ENCODE measurements at places on chromosomes 2 and 18. TPM values are rescaled to one million over a fixed set of nuclear protein-coding genes. Genes with fewer than 3 reads are reported as not detected.

GRCh38 chr2:79977792-79978191 is 326.8 kb downstream of the LRRTM1 start:
- no peak for DNase-seq

Gene TEKT4
- not detected for total RNA-seq

- DNase-seq = no peak
These were observed 901.9 kb upstream of the ZEB2 start for GRCh38 chr2:145421841-145422240.

Gene TUBB8B
- total RNA-seq = not detected

Gene ADAM23
- 0.92 TPM for total RNA-seq

Gene MAP2
- 4.0 TPM for total RNA-seq

GRCh38 chr2:145644820-145645302 is 1124.9 kb upstream of the ZEB2 start:
- DNase-seq = no peak

DNA sequence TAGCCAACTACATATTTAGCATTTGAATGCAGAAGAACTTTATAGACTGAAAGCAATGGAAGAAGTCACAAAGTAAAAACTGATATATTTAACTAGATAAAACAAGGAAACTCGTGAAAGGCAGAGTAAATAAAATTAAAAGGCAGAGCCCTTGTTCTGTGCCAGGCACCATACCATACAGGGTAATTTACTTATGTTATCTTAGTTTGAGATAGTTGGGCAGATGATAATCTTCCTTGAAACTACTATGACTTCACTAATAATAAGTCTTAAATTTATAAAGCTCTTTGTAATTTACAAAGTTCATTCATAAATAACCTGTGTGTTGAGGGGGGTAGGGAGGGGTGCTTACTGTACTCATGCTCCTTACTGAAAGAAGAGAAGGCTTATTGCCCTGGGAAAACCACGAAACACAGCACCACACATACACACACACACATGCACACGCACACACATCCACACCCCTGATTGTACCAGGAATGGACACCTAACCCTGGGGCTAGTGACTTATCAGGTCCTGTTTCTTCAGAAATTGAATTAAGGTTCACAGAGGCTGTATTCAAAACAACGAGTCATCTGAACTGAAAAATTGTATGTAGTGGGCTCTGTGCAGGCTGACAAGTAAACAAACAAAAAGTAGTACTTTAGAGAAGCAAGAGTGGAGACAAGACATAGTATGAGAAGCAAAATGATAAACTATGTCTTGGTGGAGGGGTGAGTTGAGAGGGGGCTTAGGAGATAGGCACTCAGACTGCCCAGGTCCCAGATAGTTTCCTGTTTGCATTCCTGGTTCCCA is 38.1 kb downstream of the AGFG1 start:
- no peak for DNase-seq

Gene CHRNG
- total RNA-seq = not detected

Gene ANKRD53
- 0.75 TPM for total RNA-seq

- DNase-seq = no peak
These were observed 1.8 kb upstream of the KLHL41 start for GRCh38 chr2:169507698-169508097.

DNA sequence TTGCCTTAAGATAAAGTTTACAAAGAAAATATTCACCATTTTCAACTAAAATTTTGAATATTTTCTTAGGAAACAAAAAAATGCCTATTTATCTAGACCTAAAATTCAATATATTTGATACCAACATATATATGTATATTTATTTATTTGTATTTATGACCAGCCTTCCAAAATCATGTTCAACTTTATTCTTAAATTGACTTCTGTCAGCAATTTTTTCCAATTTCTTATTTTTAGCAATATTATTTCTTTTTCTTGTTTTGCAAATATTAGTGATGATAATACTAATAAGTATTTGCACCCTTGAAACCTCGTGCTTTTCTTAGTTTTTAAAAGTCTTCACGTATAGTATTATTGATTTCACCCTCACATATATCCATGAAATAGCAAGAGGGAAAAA is 68.2 kb upstream of the PHLPP1 start:
- no peak for DNase-seq

GRCh38 chr2:220949466-220949865 is 622.6 kb downstream of the EPHA4 start:
- no peak for DNase-seq

- DNase-seq = no peak
These were observed 130.9 kb upstream of the ARHGAP28 start for GRCh38 chr18:6598657-6599056.

Gene TMEM37
- 1.2 TPM for total RNA-seq

DNA sequence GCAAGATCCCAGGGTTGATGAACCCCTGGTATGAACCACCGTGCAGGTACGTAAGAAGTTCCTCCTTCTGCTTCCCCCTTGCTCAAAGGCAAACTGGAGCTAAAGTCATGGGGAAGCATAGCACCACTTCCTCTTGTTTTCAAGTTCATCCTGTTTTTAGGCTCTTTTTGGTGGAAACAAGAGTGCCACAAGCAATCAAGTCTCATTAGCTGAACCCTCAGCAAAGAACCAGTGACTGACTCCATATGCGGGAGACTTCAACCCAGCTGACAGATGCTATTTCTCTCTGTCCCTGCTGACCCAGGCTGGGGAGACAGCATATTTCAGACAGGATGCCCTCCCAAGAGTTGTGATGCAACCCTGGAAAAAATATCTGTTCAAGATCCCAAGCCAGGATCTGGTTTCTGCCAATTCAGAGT is 47.7 kb downstream of the BCL2 start:
- no peak for DNase-seq

- no peak for DNase-seq
These were observed 24.1 kb downstream of the ST3GAL5 start for GRCh38 chr2:85864654-85865053.

GRCh38 chr2:143476336-143477087 is 347.3 kb downstream of the ARHGAP15 start:
- no peak for DNase-seq

Gene AQP12A
- total RNA-seq = not detected

Gene PTPRM
- total RNA-seq = 63.2 TPM

Gene GCKR
- not detected for total RNA-seq

Gene SERPINB13
- not detected for total RNA-seq

GRCh38 chr2:18047213-18047611 is 168.7 kb downstream of the KCNS3 start:
- no peak for DNase-seq

- no peak for DNase-seq
These were observed 52.1 kb downstream of the RHBDD1 start for GRCh38 chr2:226887940-226888339.

Gene SEH1L
- 44.4 TPM for total RNA-seq

GRCh38 chr2:54995553-54995952 is 54.7 kb downstream of the RTN4 start:
- no peak for DNase-seq

Gene ST8SIA5
- total RNA-seq = not detected

GRCh38 chr2:130891966-130892365 is 55.3 kb downstream of the ARHGEF4 start:
- DNase-seq = no peak

Gene ASB18
- not detected for total RNA-seq

Gene GALNT14
- total RNA-seq = 80.7 TPM

Gene NEURL3
- 1.0 TPM for total RNA-seq

GRCh38 chr2:23346029-23346428 is 39.0 kb upstream of the KLHL29 start:
- DNase-seq = no peak

Gene ST6GAL2
- 0.23 TPM for total RNA-seq

GRCh38 chr2:158967114-158967730 is 1.2 kb upstream of the TANC1 start:
- no peak for DNase-seq

GRCh38 chr18:57803103-57803969 is at the start of gene ATP8B1:
TSS of gene ATP8B1 (minus strand) at chr18:57803315. CDS start at chr18:57731807, 71,508 bp downstream.
- DNase-seq = no peak

Gene IFIH1
- 8.4 TPM for total RNA-seq

DNA sequence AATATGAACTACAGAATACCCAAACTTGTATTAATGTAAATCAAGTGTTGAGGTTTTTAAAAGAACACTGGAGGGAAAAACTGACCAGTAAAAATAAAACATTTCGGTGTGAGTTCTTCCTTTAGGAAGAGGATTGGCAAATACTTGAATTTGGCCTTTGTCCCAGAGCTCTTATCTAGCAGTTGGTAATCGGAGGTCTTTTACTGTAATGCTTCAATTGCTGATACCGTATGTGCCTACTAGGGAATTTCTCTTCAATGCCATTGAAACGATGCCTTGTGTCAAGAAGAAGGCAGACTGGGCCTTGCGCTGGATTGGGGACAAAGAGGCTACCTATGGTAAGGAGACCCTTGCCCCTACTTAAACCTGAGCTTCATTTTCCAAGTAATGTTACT is 4.1 kb downstream of the RRM2 start:
- no peak for DNase-seq

Gene RGPD4
- total RNA-seq = not detected

- no peak for DNase-seq
These were observed 459.8 kb upstream of the SLC14A2 start for GRCh38 chr18:45155526-45155925.

Gene AQP12B
- total RNA-seq = not detected

GRCh38 chr2:46647041-46647440 is 167.7 kb downstream of the TMEM247 start:
- no peak for DNase-seq

GRCh38 chr2:105857076-105857740 is 112.5 kb downstream of the NCK2 start:
- no peak for DNase-seq

Gene REG3G
- total RNA-seq = not detected

DNA sequence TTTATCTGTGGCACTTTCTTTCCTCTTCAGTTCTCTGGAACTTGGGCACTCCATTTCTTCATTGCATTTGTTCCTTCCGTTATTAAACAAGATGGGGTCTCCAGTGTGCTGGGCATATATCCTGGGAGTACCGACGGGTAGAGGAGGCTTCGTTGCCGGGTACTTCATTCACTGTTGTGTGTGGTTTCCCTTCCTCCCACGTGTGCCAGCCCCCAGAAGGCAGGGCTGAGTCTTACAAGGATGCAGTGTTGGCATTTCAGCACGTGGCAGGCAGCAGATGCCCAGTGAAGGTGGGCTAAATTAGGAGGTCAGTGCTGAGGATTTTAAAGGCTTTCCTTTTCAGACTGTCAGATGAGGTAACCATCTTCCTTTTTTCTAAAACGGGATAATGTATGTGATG is 58.6 kb downstream of the MGAT5 start:
- no peak for DNase-seq

DNA sequence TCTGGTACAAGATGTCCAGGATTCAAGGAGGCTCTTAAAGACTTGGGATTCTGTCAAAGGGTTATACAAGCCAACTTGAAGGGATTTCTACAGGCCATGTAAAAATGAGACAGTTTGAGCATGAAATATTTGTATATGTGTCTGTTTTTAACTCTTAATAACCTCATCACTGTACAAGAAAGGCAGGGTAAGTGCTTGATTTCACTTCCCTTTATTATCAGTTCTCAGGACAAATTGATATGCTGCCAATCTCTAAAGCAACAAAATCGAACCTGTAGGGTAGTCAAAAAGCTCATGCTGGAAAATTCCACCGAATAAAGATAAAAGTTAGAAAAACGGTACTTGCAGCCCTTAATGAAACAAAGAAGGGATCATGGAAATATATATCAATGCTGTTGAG is 14.1 kb downstream of the COPS8 start:
- DNase-seq = no peak

DNA sequence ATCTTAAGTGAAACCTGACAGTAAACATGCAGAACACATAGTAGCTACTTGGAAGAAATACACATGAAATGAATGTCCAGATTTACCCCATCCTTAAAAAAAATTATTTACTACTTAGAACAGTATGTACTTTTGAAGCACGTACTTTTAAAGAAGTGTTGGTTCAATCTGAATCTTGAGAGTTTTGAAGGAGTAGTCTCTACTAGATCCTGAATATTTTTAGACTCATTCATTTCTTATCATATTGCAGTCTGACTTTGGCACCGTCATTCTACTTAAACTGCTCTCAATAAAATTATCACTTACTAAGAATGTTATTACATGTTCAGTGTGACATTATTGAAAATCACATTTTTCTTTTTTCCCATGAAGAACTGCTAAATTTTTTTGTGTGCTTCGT is 187.8 kb downstream of the DPP4 start:
- DNase-seq = no peak

Gene KLHL41
- total RNA-seq = 0.07 TPM

GRCh38 chr2:46925474-46926351 is 10.1 kb upstream of the MCFD2 start:
- DNase-seq = no peak

DNA sequence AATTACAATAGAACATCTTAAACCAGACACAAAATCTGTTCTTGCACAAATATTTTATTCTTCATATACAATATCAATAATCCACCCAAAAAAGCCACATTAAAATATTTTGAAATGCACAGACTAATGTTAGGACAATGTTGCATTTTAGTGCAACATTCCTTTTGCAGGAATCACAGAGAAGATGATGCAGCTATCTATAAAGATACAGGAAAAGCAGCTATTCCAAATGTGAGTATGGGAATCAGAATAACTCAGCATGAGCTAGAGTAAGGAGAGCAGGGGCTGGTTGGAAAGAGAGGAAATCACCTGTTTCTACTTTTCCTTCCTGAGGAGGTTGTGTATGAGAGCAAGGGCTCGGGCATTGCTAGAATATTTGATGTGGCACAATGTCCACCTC is 4.8 kb downstream of the C2orf66 start:
- no peak for DNase-seq

- no peak for DNase-seq
These were observed 138.6 kb downstream of the GLI2 start for GRCh38 chr2:120873958-120874887.

- DNase-seq = no peak
These were observed 24.8 kb downstream of the NCK2 start for GRCh38 chr2:105769504-105769903.

Gene CABLES1
- total RNA-seq = 6.1 TPM

DNA sequence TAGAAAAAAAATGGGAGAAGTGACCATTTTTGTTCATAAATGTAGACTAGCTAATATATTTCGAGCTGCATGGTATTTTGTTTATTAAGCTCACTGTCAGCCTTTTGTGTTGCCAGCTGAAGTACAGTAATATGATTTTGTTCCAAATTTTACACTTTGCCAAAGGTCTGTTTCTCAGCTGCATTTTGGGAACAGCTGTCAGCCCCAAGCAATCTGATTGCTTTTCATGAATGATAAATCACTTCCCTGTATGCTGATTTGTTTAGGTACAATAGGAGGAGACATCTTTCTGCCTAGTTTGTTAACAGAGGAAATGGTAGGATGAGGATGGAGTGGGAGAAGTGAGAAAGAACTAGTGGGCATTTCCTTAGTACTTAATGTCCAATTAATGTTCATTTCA is 79.3 kb downstream of the NABP1 start:
- no peak for DNase-seq
